ACHN (cell line): ENCODE measurements at places on chromosomes 13 and 19.

DNA sequence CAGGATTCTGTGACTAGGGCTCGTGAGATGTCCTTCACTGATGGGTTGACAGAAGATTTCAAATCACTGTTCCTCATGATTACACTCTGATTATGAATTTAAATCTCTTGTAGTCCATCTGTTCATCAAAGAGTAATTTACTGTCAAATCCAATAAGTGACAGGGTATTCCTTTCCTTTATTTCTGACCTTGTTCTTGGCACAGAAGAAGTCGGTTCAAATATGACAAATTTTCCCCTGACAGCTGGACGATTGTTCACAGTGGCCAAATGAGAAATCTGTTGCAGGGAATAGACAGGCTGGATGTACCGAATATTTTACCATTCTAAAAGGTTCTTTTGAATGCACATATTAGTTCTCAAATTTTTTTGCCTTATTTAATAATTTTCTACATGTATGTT, 767.3 kb upstream of the GPC6 start:
- no peak for DNase-seq

DNA sequence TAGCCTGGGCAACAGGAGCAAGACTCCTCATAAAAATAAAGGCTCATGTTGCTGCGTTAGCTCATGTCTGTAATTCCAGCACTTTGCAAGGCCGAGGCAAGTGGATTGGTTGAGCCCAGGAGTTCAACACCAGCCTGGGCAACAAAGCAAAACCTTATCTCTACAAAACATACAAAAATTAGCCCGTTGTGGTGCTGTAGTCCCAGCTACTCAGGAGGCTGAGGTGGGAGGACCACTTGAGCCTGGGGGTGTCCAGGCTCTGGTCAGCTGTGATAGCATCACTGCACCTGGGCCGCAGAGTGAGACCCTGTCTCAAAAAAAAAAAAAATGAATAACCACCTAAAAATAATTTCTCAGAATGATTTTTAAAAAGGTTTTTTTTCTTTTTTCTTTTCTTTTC, 3.9 kb upstream of the NUDT19 start:
- DNase-seq, result no peak

DNA sequence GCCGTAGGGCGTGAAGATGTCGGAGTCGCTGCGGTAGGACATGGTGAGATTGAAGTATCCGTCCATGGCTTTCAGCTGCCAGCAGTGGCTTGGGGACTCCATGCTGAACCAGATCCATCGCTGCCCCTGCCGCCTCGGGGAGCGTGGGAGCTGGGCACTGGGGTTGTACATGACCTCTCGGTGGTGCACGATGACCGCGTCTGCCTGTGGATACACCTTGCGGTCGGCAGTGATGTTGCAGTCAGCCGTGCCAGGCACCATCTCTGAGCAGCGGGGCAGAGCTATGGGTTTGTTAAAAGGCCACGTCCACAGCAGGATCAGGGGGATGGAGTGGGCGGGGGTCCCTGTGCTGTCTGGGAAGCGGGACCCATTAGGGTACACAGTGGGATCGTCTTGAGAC, 7.4 kb downstream of the FUT6 start:
- DNase-seq, result no peak

DNA sequence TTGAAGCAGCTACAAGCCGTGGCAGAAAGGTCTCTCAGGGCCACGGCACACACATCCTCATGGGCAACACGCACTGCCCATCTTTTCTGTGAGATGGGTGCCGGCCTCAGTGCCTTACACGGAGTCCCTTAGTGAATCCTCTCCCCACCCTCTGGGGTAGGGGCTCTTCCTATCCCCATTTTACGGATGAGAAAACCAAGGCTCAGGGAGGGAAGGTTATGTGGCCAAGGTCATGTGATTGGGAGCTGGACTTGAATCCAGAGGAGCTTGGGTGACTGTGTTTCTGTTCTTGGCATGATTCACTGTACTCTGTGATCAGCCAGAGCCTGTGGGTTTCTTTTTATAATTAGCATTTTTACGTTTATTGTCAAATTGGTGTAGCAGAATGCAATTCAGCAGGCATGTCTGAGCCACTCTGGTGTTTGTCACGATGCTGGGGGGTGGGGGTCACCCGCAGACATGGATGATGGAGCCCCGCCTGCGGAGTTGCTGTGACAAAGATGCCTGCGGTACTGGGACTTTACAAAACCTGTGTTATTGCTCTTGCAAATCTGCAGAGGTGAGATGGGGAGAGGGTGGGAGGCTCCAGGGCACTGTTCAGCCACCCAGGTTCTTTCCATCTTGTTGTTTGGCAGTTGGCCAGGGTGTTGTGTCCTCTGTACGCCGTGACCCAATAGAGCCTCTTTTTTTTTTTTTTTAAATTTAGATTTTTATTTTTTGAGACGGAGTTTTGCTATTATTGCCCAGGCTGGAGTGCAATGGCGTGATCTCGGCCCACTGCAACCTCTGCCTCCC, 4.5 kb downstream of the SCN1B start:
- DNase-seq, result no peak

DNA sequence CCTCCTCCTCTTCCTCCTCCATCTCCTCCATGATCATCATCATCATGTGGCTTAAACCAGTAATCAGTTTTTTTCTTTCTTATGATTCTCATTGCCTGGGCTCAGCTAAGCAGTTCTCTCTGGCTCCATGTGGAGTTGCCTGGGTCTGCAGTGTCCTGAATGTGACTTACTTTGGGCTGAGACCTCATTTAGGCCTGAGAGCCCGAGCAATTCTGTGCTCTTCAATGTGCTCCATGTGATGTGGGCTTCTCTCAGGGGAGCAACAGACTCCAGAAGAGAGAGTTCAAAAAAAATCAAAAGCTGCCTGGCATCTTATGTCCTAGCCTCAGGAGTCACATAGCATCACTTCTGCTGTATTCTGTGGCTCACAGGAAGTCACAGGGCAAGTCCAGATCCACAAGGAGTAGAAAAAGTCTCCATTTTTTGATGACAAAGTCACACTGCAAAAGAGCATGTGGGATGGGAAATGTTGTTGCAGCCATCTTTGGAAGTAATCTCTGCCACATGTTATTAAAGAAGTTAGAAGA, 128.7 kb downstream of the MAB21L1 start:
- DNase-seq, result no peak

DNA sequence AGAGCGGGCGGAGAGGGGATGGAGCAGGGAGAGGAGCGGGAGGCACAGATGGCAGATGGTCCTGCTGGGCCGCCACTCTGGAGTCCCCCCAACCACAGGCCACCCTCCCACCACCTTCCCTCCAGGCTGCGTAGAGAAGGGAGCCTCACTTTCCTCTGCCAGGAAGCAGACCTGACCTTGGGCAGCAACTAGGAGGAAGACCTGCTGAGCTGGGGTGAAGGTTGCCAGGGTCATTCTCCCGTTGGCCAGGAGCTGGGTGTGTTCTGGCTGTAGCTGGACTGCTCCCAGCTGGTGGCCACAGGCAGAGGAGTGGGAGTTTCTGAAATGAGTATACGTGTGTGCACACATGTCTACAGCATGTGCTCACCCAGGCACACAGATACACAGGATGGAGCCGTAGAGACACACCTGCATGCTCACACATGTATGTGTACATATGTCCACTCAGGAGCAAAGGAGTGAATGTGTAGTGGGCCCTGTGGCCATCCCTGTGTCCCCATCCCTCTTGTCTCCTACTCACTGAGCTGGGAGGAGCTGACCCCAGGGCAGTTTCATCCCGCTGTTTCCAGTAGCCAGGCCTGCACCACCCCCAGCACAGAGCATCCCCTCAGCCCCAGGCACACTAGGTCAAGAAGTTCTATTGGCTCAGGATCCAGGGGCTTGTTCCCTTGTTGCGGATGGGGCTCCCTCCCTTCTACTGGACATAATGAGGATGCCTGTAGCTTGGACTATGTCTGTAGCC, 53.0 kb downstream of the CHST8 start:
- DNase-seq, result no peak

GRCh38 chr13:87769445-87769844, 98.3 kb downstream of the SLITRK5 start:
- DNase-seq, result no peak

GRCh38 chr19:13764101-13764807, at the start of gene MRI1:
MRI1 (plus strand) TSS chr19:13764522; CDS start chr19:13764589, 67 bp downstream.
- peak; percentile 47 for DNase-seq

- DNase-seq, result no peak
These were observed 2635.6 kb upstream of the PCDH20 start for GRCh38 chr13:64051278-64051677.

DNA sequence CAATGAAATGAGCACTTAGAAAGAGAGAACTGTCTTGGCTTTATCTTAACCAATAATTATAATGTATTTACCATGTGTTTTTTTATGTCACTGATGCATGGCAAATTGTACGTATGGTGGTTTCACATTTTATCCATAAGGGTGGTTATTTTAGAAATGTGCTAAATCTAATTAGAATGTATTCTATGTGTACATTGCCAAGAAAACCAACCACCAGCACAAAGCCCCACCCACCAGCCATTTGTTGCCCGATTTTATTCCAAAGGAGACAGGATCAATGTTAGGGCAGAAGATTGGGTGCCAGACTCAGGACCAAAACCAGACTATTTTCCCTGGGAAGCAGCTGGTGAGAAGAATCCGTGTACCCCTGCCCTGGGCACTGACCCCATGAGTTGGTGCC, 63.0 kb upstream of the SOX1 start:
- DNase-seq, result no peak

- DNase-seq, result peak; percentile 10
These were observed 3.5 kb upstream of the DOCK6 start for GRCh38 chr19:11265785-11266236.

GRCh38 chr19:11814700-11815035, 595 bp downstream of the ZNF440 start:
- no peak for DNase-seq

DNA sequence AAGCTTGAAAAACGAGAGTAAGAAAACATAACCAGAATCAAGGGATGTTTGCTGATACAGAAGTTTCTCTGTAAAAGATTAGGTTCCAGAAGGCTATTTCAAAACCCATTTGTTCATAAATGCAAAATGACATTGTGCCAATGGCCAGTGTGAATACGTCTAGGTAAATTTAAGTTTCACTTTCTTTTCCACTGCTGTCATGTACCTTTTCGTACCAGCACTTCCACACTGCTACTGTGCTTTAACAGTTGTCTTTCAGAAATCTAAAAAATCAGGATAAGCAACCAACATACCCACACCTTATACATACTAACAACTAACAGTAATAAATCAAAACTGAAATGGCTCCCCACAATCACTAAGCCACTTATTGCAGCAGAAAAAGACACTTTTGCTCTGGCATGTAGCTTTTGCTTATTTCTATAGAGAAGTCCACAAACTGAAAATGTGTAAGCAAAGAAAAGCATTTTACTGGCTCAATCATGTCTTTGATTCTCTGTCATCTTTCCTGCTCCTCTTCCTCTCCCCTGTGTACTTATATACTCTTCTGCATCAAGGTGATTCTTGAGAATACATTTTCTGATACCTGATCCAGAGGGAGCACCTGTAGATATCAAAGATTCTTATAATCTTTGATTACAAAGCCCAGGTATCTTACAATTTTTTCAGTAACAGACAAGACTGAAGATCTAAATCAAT, 34.3 kb downstream of the ELF1 start:
- DNase-seq, result peak; percentile 44
